ENCODE measurements at places on chromosomes 1 and 21.

DNA sequence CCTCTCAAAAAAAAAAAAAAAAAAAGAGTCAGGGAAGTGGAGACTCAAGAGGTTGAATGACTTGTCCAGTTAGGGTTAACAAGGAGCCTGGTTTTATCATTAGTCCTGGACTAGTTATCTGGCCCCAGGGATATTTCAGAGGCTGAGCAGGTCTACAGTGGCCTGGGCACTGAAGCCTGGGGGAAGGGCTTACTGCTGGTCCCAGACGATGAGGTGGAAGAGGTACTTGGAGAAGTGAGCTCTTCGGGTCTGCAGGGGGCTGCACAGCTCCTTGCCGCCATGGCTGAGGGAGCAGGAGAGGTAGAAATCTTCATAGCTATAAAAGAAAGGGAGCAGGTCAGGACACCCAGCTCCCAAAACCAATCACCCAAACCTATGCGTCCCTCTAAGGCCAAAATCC, 40.1 kb downstream of the PIK3C2B start:
- no peak for DNase-seq

- no peak for DNase-seq
These were observed 594.7 kb upstream of the CAMK1G start for GRCh38 chr1:208988811-208989222.

DNA sequence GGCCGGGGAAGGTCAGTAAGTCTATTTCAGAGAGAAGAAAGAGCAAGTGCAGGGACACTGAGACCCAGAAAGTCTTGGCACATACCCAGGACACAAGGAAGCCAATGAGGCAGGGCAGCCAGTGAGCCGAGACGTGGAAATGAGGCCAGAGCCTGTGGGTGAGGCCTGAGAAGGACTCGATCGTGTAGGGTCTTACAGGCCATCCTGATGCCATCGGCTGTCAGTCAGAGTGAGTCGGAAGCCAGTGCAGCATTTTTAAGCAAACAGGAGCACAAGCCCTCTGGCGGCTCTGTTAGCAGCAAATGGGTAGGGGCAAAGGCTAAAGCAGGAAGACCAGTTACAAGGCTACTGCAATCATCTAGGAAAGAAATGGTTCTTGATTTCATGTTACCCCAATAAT, 6.1 kb upstream of the GJB3 start:
- no peak for DNase-seq

DNA sequence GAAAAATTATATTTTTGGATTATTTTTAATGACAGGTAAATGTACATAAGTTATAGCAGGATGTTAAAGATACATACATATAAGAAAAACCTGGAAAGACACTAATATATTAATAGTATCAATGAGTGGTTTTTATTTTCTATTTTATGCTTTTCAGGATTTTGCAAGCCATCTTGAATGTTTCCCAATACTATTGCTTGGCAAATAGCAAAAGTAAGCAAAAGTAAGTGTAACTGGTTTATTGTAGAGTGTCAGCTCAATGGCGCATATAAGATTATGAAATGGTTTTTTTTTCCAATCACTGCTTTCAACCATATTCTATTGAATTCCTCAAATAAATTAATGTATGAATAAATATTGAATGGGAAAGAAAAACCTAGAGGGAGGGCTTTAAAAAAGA, 36.4 kb downstream of the ZNF684 start:
- DNase-seq, result no peak

DNA sequence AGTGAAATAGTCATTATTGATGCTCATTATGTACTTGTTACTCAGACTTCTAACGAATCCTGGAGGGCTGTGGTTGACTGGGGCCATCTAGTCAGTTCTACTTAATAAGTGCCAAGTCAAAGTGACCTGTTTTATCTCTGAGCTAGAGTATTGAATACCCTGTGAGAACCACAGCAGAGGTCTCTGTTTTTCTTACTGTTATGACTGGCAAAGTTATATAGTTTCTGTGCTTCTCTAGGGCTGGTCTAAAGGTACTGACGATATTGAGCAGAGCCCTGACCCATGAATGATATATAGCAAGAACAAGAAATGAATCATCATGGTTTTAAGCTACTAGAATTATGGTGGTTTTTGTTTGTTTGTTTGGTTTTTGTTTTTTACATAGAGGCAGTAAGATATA, 555.8 kb downstream of the PLA2G4A start:
- no peak for DNase-seq

GRCh38 chr1:74674278-74675048, 871 bp upstream of the ERICH3 start:
- peak; percentile 49 for DNase-seq

DNA sequence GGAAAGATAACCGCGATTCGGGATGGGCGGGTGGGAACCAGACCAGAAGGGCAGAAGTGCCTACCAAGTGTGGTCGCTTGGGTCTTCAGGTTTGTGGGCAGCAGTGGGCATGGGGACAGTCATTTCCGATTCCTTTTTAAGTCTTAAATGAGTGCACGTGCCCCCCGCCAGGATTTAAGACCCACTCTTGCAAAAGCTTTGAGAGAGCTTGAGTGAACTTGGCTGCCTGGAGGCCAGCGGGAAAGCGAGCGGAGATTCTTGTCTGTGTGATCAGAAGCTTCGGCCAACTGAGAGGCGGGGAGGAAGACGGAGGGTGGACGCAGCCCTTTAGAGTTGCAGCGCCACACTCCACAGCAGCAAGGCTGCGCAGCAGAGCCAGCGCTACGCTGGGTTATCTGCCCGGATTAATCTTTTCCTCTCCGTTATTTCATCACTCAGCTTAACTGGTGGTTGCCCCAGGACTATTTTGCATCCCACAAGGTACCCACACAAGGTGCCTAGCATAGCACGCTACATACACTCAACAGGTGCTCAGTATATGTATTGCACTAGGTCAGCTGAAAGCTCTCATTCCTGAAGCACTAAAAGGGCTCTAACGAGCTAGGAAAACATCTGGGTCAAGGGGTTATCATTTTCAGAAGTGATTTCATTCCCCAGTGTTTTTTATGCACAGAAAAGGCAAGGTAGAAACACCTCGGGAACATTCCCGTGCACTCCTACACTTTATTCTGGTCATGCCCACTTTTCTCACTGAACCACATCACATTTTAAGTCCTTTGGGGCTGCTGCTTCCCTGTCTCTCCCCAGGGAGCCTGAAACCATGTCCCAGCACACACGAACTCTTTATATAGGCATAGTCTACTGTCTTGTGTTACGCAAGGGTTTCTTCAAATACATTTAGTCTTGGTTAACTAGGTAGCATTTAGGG, 1.5 kb upstream of the BATF3 start:
- DNase-seq, result no peak

DNA sequence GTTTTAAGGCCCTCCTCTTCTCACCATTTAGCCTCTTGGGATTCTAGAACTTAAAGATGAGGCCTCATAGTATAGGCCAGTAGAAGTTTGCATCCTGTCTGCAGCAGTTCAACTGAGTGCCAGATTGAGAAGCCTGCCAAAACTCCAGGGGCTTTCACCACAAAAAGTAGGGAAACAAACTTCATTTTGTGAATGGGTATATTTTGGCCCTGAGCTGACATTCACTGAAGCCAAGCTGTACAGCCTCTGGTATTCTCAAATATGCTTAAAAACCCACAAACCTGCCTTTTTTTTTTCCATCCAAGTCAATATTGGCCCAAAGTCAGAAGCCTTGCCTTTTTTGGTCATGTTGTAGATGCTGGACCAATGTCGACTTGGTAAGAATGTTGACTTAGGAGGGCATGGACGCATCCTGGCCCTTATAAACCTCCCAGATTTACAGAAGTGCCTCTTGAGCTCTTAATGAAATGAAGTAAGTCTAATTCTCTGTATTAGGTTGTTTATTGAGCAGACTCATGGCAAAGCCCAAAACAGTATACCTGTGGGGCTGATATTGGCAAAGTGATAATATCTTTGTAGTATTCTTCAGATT, 337.5 kb downstream of the CHRM3 start:
- no peak for DNase-seq

GRCh38 chr1:197924516-197925123, 7.4 kb downstream of the LHX9 start:
- DNase-seq, result peak; percentile 50

GRCh38 chr1:37083603-37084002, 49.3 kb upstream of the GRIK3 start:
- DNase-seq, result no peak

DNA sequence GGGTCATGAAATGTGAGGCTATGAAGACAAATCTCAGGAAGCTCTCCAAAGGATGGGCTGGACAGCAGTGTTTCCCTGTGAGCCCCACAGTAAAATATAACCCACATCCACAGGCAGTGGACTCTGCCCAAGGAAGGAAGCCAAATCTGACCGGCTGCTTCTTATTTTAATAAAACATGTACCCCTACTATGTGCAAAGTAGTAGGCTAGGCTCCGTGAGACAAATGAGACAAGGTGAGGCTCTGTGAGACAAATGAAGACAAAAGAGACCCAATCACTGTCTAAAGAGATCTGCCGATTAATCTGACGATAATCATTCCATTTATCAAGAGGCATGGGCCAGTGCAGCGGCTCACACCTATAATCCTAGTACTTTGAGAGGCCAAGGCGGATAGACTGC, 2.1 kb downstream of the ASAP3 start:
- no peak for DNase-seq

GRCh38 chr1:58597996-58598395, 20.9 kb upstream of the TACSTD2 start:
- DNase-seq, result no peak

DNA sequence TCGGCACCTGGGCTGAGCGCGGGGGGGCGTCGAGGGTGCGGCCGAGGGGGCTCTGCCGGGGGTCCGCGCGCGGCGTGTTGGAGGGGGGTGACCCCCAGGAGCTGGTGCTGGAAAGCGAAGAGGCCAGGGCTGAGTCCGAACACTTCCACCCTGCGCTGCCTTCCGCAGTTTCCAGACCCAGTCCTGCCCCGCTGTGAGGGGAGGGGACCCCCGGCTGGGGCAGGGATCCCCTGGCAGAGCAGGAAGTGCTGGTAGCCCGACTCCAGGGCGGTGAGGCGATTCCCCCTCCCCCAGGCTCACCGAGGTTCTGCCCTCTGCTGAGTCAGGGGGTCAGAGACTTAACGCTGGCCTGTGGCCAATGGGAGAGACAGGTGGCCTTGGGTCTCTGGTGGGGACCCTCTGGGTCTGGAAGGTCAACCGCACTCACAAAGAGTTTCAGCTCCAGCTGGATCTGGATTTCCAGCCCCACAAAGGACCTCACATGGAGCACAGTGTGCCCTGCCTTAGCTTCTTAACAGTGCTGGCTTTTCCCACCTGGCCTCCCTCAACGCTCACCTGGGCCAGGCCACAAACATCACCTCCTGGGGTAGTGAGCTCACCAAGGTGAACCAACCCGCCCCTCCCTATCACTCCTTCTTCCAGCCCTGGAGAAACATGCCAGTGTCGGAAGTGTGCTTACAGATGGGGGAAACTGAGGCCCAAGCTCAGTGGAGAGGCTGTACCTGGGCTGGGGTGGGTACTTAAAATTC, 39.8 kb upstream of the SYNC start:
- DNase-seq, result peak; percentile 70

DNA sequence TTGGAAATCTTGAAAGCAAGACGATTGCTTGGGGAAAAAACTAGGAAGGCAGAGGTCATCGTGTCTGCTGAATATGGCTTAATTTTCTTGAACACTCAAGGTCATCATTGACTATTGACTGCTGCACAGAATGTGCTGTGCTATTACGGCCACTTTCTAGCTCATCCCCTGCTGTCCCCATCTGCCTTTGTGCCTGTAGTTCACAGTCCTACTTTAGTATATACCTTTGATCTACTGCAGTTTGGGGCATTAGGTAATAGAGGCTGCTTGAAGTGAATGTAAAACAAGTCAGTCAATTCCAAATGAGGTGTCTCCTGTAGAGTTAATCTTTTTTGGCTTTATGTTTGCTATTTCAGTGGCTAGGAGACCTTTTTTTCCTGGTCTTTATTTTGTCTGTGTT, 8.3 kb downstream of the RAB4A start:
- DNase-seq, result no peak

DNA sequence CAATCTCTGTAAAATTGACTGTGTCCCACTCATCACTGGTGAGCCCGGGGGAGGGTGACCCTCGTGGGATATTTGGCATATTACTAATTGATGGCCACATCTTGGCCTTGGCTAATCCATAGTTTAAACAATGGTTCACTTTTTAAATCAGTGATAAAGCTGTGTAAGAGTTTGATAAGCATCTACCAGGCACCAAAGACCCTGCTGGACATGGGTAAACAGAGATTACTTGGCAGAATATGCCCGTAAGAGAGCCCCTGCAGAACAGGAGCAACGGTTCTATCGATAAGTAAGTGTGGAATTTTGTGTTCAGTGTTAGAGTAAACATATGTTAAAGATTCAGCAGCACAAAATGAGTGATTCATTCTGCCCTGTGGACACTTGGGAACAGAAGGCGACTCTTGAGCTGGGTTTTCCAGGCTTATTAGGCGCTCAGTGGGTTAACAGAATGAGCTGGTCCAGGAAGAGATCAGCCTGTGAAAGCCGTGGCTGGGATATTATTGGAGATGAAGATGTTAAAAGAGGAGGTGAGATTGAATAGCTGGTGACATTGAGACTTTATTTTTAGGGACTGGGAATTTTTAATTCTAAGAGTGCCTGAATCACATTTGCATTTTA, 55.9 kb downstream of the CNST start:
- no peak for DNase-seq

- no peak for DNase-seq
These were observed 625.8 kb upstream of the ADGRL2 start for GRCh38 chr1:81174811-81175476.

- DNase-seq, result no peak
These were observed 3.1 kb downstream of the BNIPL start for GRCh38 chr1:151039521-151039920.

GRCh38 chr21:35593000-35593502, 467.3 kb downstream of the SETD4 start:
- no peak for DNase-seq

- no peak for DNase-seq
These were observed 101.7 kb downstream of the OLFML2B start for GRCh38 chr1:161921990-161922389.

GRCh38 chr1:222074317-222074716, 332.4 kb upstream of the DUSP10 start:
- DNase-seq, result no peak

- no peak for DNase-seq
These were observed 150.6 kb downstream of the GABPA start for GRCh38 chr21:25885405-25885804.

GRCh38 chr1:3014050-3014440, 7.2 kb upstream of the ACTRT2 start:
- no peak for DNase-seq

DNA sequence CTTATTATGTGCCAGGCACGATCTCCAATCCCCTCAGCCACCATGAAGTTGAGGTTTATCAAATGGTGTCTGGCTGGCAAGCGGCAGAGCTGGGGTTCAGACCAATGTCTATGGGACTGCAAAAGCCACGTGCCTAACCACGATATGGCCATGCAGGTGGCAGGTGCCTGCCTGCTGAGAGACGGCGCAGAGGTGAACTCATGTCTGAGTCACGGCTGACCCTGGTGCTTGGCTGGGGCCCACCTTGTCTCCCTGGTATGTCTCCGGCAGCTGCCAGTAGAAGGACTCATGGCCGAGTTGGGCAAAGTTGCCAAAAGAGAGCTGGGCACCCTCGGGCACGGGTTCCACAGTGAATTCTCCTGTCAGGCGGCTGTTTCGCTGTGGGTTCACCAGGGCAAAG, 59.9 kb downstream of the LDLRAD2 start:
- no peak for DNase-seq
